ENCODE measurements at places on chromosomes 12 and 14.

DNA sequence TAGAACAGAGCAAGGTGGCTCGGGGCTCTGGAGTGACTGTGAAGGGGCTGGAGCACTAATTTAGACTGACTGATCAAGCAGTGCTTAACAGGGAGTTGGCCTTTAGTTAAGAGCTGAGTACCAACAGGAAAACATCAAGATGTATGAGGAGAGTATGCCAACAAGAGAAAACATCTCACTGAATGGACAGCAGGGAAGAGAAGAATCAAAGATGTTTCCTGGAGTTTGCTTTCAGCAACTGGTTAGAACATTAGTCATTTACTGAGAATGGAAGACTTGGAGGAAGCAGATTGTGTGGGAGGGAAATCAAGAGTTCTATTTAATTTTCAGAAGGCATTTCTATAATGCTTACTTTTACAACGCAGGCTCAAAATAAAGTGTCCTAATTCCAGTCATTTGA lies 259.3 kb downstream of the ADAMTS20 start:
- no peak for DNase-seq
- H3K4me3 ChIP-seq: no peak overlapping the region

GRCh38 chr12:95601091-95601961 lies 50.0 kb upstream of the USP44 start:
- no peak overlapping the region for H3K4me3 ChIP-seq
- no peak for DNase-seq
- no peaks in the 10 kb centered on the region for H3K4me1 ChIP-seq
- peak overlapping the region; percentile 38 for H3K27ac ChIP-seq

GRCh38 chr14:95516554-95517181 lies at the start of gene SYNE3:
SYNE3 (minus strand) TSS chr14:95516650; CDS start chr14:95475821, 40,829 bp downstream.
- peak within 1 kb of the TSS; percentile 94 for H3K27ac ChIP-seq
- no peaks in the 10 kb centered on the region for H3K36me3 ChIP-seq
- H3K27me3 ChIP-seq: no peaks in the 10 kb centered on the region
- H3K4me1 ChIP-seq: peaks cover 76% of the 10 kb centered on the region

GRCh38 chr12:79983492-79983891 lies 48.6 kb upstream of the PPP1R12A start:
- H3K27me3 ChIP-seq: no peaks in the 10 kb centered on the region
- no peak overlapping the region for H3K27ac ChIP-seq
- DNase-seq: no peak
- no peak overlapping the region for H3K4me3 ChIP-seq

GRCh38 chr14:76675046-76675445 lies 86.2 kb upstream of the VASH1 start:
- H3K36me3 ChIP-seq: no peaks in the 10 kb centered on the region
- no peak overlapping the region for H3K27ac ChIP-seq
- DNase-seq: no peak
- no peak overlapping the region for H3K4me3 ChIP-seq
- H3K27me3 ChIP-seq: no peaks in the 10 kb centered on the region

GRCh38 chr12:121893961-121894460 lies 5.4 kb downstream of the PSMD9 start:
- peak overlapping the region; percentile 62 for H3K27ac ChIP-seq
- no peak for DNase-seq
- peaks cover 38% of the 10 kb centered on the region for H3K4me1 ChIP-seq
- no peaks in the 10 kb centered on the region for H3K27me3 ChIP-seq
- H3K4me3 ChIP-seq: no peak overlapping the region

GRCh38 chr12:15289192-15289591 lies 33.1 kb upstream of the PTPRO start:
- no peak overlapping the region for H3K4me3 ChIP-seq
- H3K36me3 ChIP-seq: no peaks in the 10 kb centered on the region
- no peak overlapping the region for H3K27ac ChIP-seq
- DNase-seq: no peak
- H3K4me1 ChIP-seq: no peaks in the 10 kb centered on the region

DNA sequence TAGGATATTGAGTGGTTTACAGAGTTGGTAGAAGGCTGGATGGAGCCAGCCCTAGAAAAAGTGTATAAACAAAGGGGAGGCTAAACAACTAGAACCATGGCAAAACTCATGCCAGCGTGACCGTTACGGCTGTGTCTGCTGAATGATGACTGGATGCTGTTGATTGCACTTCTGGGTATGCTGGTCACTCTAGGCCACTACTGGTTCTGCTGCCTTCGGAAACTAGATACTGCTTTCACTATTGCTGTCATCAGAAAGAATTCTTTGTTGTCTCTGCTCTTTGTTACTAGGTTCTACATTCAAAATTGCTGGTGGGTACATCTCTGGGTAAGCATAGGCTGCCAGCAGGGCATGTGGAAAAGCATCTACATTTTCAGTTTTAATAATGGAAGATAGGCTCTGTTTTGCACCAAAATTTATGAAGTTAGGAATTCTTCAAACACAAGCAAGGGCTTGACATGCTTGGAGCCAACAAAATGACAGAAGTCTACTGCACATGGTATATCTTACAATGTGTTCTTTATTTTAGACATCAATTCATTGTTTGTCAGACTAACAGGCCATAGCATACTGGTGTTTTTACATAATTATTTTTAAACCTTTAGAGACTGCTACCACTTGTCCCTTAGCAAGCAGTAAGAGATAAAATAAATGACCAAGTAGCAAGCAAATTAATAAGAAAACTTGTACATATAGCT lies 15.4 kb downstream of the MON2 start:
- H3K4me3 ChIP-seq: no peak overlapping the region
- H3K27me3 ChIP-seq: no peaks in the 10 kb centered on the region
- H3K36me3 ChIP-seq: no peaks in the 10 kb centered on the region
- peaks cover 7% of the 10 kb centered on the region for H3K4me1 ChIP-seq

GRCh38 chr12:68441167-68441566 lies 109.0 kb upstream of the MDM1 start:
- H3K4me1 ChIP-seq: no peaks in the 10 kb centered on the region
- no peaks in the 10 kb centered on the region for H3K27me3 ChIP-seq
- H3K36me3 ChIP-seq: no peaks in the 10 kb centered on the region
- no peak overlapping the region for H3K4me3 ChIP-seq
- H3K27ac ChIP-seq: no peak overlapping the region

DNA sequence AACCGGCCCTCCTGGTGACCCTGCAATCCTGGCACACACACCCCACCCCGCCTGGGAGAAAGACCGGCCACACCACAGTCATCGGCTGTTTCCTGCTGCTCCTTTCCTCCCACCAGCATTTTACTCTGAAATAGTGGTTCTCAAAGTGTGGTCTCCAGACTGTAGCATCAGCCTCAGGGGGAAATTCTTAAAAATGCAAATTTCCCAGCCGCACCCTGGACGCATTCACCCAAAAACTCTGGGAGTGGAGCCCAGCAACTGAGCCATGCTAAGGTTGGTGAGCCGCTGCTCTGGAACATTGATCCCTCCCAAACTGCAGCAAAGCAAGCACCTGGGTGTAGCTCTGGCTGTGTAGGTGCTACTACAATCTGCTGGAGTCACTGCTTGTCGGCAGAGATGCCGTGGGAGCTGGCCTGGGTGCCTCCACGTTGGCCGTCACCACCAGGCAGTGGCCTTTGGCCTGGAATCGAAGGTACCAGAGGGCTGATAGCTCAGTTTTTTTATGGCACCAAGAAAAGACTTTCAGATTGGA lies 38.4 kb upstream of the BCL2L14 start:
- H3K27me3 ChIP-seq: no peaks in the 10 kb centered on the region
- peak overlapping the region; percentile 39 for H3K4me3 ChIP-seq
- H3K4me1 ChIP-seq: peaks cover 14% of the 10 kb centered on the region
- DNase-seq: no peak

DNA sequence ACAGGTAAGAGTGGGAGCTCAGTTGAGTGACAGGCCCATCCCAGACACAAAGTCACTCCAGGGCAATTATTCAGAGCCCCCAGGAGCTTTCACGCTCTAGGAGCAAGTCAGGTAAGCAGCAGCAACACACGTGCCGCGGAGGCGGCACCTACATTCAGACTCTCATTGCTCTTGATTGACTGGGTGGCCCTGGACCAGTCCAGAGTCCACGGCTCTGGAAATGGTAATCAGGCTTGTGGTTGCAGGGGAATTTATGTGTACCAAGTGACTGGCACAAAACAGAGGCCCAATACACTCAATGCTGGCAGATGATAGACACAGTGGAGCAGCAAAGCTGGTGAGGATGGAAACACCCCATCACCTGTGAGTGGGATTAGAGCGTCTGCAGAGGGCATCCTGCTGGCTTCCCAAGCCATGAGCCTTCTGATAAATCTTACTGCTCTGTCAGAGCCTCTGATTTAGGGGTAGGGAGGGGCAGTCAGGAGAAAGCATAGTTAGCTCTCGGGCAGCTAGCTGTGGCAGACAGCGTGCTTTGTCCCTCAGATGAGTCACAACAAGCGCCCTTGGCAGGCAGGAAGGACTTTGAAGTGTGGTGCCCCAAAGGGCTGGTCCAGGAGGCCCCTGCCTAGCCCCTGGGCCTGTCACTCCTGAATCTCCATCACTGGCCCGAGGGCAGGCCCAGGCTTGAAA lies 344.7 kb downstream of the CACNA1C start:
- H3K36me3 ChIP-seq: no peaks in the 10 kb centered on the region
- peak overlapping the region; percentile 61 for H3K27ac ChIP-seq
- H3K4me1 ChIP-seq: peaks cover 36% of the 10 kb centered on the region
- no peak overlapping the region for H3K4me3 ChIP-seq
- H3K27me3 ChIP-seq: no peaks in the 10 kb centered on the region
- no peak for DNase-seq

GRCh38 chr14:64877846-64878245 lies 1.9 kb downstream of the SPTB start:
- H3K27ac ChIP-seq: no peak overlapping the region
- H3K27me3 ChIP-seq: peaks cover 14% of the 10 kb centered on the region
- no peak overlapping the region for H3K4me3 ChIP-seq
- no peaks in the 10 kb centered on the region for H3K36me3 ChIP-seq
- DNase-seq: no peak
- peaks cover 17% of the 10 kb centered on the region for H3K4me1 ChIP-seq

DNA sequence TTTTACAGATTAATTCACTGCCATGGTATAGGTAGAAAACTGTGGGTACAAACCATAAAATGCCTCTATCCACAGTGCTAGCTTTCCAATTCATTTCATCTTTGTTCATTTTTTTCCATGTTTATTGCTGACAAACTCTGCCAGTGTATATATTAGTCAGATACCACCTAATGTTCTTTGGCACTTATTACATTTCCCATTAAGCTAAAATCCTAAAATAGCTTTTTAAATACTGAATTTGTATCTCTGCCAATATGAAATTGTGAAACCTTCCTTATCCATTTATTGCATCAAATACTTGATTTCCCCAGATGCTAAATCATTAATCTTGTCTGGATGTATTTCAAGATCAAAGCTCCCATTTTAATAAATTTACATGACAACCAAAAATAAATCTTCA lies 150.1 kb upstream of the FSCB start:
- DNase-seq: no peak
- no peaks in the 10 kb centered on the region for H3K27me3 ChIP-seq
- no peaks in the 10 kb centered on the region for H3K36me3 ChIP-seq

GRCh38 chr14:68340262-68340661 lies 452.6 kb downstream of the ZFP36L1 start:
- H3K27ac ChIP-seq: no peak overlapping the region
- no peaks in the 10 kb centered on the region for H3K36me3 ChIP-seq
- H3K27me3 ChIP-seq: no peaks in the 10 kb centered on the region
- H3K4me3 ChIP-seq: no peak overlapping the region
- no peaks in the 10 kb centered on the region for H3K4me1 ChIP-seq

DNA sequence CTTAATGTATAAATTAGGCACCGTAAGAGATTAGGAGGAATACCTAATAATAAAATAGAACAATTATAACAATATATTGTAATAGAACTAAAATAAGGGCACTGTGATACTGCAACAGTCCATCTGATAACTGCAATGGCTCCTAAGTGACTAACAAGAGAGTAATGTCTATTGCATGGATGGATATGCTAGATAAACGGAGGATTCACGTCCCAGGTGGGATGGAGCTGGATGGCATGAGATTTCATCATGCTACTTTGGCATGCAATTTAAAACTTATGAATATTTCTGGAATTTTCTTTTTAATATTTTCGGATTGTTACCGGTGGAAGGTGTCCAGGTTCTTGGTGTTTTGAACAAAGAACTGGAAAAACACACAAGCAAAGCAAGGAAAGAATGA lies 2.2 kb upstream of the TMEM19 start:
- no peak for DNase-seq
- no peaks in the 10 kb centered on the region for H3K27me3 ChIP-seq
- H3K36me3 ChIP-seq: no peaks in the 10 kb centered on the region
- H3K4me3 ChIP-seq: no peak overlapping the region

GRCh38 chr12:29309320-29309902 lies 71.6 kb downstream of the ERGIC2 start:
- H3K36me3 ChIP-seq: no peaks in the 10 kb centered on the region
- no peak overlapping the region for H3K27ac ChIP-seq
- no peaks in the 10 kb centered on the region for H3K27me3 ChIP-seq
- H3K4me1 ChIP-seq: no peaks in the 10 kb centered on the region
- no peak for DNase-seq
- no peak overlapping the region for H3K4me3 ChIP-seq

DNA sequence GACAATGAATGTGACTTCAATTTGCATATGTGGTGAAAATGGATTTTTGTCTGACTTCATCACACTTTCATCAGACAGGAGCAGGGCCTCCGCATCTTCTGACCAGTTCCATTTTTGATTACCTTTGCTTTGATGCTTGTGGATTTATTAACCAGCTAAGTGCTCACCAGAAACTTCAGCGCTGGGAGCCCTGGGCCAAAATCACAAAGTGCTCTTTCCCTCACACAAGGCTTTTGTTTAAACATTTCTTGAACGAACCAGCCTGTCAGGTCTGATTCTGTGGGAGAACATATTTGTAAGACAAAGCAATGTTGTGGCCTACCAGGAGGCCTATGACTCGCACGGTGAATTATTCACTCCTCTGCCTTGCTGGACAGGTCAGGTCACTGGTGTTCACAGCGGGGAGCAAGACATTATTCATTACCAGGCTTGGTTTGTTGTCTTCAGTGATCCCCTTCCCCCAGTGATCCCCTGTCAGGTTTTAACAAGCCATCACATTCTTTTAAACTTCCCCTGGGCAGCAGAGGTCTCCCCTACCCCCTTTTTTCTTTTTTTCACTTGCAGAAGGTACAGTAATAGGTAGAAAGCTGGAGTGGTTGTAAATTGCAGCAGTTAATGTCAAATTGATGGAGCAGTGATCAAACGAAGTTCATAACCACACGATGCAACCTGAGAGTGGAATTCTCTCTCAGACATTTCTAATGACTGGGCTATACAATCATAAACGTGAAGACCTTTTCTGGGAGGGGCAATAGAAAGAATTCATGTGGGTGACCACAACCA lies 167.5 kb upstream of the PRICKLE1 start:
- no peak overlapping the region for H3K4me3 ChIP-seq
- no peaks in the 10 kb centered on the region for H3K27me3 ChIP-seq
- no peak overlapping the region for H3K27ac ChIP-seq
- H3K4me1 ChIP-seq: peaks cover 24% of the 10 kb centered on the region
- no peak for DNase-seq
- H3K36me3 ChIP-seq: no peaks in the 10 kb centered on the region
